ENCODE measurements at places on chromosomes 12 and 14. TPM values are rescaled to one million over a fixed set of nuclear protein-coding genes. Genes with fewer than 3 reads are reported as not detected.

IL26 gene
- not detected for total RNA-seq

ACACB gene
- total RNA-seq: 3.3 TPM

KRT73 gene
- not detected for total RNA-seq

PRORP gene
- 42.8 TPM for total RNA-seq

- no peak for DNase-seq
Observed at GRCh38 chr12:89597210-89597609, 71.4 kb upstream of the POC1B start.

- no peak for DNase-seq
Observed at GRCh38 chr12:51994539-51994820, 12.3 kb upstream of the TAMALIN start.

- no peak for DNase-seq
Observed at GRCh38 chr14:98371141-98371540, 900.9 kb downstream of the BCL11B start.

- peak; percentile 22 for DNase-seq
Observed at GRCh38 chr12:104064842-104065427, 604 bp downstream of the HCFC2 start.

DNA sequence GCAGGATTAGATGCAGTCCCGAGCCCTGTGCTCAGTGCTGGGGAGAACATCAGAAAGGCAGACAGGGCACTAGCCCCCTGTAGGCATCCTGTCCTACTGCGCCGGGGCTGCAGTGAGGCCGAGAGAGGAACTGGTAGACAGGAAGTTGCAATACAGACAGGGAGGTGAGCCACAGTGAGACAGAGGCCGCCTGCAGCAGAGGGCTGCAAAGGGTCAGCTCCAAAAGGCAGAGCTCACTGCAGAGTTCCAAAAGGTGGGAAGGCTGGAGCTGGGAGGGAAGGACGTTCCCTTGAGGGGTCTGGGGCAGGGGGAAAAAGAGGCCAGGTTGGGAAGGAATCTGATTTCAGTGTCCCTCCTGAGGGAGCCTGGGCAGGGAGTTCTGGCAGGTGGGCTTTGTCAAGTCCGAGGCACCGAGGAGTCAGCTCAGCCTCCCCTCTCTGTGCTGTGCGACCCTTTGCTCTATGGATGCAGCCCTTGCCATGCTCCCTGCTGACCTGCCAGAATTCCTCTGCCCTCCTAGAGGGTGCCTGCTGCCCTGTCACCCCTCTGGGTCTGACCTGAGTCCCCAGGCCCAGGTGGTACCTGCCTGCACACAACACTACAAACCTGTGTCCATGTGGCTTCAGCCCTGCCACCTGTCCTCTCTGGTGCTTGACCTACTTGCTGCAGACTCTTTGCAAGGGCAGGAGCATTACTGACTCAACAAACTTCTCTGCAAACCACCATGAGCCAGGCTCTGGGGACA, 63.5 kb downstream of the PRMT8 start:
- no peak for DNase-seq

- DNase-seq: no peak
Observed at GRCh38 chr12:117350140-117350539, 11.3 kb downstream of the NOS1 start.

DNA sequence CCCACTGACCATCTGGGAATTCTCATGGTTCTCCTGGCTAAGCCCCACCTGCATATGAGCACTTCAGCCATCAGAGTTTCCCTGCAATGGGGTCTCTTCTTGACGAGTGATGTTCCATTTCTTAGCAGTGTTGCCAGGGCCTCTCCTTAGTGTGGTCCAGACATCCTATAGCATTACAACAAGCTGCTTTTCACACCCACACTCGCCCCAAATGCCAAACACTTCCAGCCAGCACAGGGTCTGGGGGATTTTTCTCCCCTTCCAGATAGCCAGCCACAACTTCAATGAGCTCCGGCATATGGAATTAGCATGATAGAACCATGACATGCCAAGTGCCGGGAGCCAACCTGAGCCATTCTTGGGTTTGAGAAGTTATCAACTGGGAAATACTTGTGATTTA, 267.4 kb downstream of the ZFP36L1 start:
- no peak for DNase-seq

DNA sequence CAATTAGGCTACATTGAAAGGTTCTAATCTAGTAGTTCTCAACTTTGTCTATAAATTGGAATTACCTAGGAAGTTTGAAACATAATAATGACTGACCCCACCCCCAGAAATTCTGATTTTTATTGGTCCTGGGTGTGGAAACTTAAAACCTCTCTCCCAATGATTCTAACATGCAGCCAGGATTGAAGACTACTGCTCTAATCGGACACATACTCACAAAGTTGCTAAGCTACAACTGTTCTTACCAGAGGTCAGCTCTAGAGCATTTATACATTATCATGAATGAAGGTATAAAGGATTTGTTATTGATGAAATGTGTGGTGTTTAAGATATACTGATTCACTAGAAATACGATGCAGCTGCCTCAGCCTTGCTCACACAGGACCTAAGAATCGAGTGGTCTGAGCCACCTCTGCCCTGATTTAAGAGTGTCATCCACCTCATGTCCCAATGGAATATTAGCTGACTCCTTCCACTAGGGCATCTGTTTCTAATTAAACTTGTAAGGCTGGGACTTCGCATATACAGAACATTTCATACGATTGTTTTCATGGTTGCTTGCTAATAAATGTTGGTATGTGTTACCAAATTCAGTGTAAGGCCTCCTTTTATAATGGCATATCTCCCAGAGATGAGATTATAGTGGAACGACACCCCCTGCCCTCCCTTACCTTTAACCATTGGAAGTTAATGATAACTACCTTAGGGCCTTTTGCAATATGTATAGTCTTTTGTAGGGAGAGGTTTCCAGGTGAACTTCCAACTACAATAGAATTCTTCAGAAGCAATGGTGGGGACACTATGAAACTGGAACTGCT, 410.8 kb upstream of the PDE3A start:
- no peak for DNase-seq

- DNase-seq: no peak
Observed at GRCh38 chr12:114011711-114012110, 45.6 kb upstream of the RBM19 start.

DNA sequence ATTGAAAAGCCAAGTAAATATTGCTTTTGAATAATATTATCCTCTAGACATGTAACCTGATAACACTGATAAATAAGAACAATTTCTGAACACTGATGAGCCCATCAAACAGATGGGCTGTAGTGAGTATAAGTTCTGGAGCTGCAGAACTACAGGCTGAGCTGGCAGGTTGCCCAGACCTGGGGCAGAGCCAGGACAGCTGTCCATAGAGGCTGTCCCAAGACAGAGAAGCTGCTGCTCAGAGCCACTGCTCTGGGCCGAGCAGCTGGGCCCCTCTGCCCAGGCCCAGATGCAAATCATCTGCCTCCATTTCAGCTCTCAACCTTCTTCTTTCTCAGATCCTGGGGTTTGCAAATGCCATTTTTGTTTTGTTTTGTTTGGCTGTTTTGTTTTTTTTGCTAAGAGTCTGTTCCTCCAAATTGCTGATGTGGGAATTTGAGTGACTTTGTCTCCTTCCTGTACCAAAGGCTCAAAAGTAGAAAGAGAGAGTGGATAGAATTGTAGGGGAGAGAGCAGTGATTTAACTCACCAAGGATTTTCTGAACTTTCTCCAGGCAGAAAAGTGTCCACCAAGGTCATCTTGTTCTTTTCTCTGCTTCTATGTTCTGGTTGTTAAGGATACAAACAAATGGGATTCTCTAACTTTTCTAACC, 4.0 kb upstream of the TESPA1 start:
- peak; percentile 72 for DNase-seq
